ENCODE measurements at places on chromosomes 16 and 17. TPM values are rescaled to one million over a fixed set of nuclear protein-coding genes. Genes with fewer than 3 reads are reported as not detected.
A peak's percentile ranks its signal among the peaks of the same experiment; 100 is the strongest.

DNA sequence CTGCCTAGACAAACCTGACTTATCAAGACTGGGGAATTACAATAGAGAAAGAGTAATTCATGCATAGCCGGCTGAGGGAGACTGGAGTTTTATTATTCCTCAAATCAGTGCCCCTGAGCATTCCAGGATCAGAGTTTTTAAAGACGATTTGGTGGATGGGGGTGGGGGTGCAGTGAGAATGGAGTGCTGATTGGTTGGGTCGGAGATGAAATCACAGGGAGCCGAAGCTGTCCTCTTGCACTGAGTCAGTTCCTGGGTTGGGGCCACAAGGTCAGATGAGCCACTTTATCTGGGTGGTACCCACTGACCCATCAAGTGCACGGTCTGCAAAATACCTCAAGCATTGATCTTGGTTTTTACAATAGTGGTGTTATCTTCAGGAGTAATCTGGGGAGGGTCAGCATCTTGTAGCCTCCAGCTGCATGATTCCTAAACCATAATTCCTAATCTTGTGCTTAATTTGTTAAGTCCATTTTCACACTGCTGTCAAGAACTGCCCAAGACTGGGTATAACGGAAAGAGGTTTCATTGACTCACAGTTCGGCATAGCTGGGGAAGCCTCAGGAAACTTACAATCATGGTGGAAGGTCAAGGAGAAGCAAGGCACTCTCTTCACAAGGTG lies 69.6 kb downstream of the MARF1 start:
- no peaks in the 10 kb centered on the region for H3K36me3 ChIP-seq
- no peak for DNase-seq
- H3K4me1 ChIP-seq: peaks cover 7% of the 10 kb centered on the region
- no peak overlapping the region for H3K27ac ChIP-seq

The SCN4A gene
- total RNA-seq: 7.9 TPM

- H3K27me3 ChIP-seq: peaks cover 6% of the 10 kb centered on the region
- no peak for DNase-seq
- no peak overlapping the region for H3K27ac ChIP-seq
Observed at GRCh38 chr16:9112166-9112843, 20.9 kb downstream of the HAPSTR1 start.

DNA sequence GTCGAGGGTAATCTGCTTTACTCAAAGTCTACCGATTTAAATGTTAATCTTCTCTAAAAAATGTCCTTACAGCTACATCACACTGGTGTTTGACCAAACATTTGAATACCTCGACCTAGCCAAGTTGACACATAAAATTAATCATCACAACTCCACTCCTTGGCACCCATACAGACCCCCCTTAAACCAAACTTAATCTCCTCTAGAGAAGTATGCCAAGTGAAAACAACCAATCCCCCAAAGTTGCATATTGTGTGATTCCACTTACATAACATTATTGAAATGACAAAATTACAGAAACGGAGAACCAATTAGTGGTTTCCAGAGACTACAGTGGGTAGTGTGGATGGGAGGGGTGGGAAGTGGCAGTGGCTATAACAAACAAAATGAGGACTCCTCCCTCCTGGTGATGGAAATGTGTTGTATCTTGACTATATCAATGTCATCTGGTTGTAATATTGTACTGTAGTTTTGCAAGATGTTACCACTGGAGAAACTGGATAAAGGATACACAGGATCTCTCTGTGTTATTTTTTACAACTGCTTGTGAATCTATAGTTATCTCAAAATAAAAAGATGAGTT lies 39.4 kb downstream of the CAPNS2 start:
- no peaks in the 10 kb centered on the region for H3K36me3 ChIP-seq
- DNase-seq: no peak
- H3K4me1 ChIP-seq: no peaks in the 10 kb centered on the region
- no peak overlapping the region for H3K27ac ChIP-seq

DNA sequence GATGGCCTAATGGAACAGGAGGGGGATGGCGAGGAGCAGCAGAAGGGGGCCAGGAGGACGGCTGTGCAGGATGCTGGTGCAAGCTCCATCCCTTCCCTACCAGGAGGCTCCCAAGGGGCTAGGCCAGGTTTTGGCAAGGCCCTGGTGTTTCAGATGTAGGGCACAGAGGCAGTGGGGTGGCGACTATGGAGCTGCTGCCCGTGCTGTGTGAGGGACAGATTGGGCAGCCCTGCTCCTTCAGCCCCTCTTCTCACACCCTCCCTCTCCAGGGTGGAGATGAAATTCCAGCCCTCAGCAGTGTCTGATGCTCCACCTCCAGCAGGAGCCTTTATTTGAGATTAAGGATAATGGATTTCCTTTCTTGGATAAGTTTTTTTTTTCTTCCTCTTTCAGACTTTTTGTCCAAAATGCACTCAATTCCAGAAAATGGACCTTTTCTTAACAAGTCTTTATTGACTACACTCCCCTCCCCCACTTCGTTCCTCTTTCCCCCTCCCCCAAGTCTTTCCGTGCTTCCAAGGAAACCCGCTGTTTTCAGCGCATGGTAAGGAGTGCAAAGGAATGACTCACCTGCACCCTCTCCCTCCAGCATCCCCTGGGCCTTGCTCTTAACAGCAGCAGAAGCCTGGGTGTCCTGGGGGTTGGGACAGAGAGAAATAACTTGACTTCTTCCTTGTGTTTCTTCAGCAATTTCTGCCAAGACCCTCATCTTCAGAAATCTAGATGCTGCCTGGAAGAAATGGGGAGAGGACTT lies 95.2 kb downstream of the CCDC182 start:
- no peak overlapping the region for H3K27ac ChIP-seq
- no peaks in the 10 kb centered on the region for H3K36me3 ChIP-seq
- peaks cover 10% of the 10 kb centered on the region for H3K27me3 ChIP-seq
- H3K4me3 ChIP-seq: no peak overlapping the region

The CLCN7 gene
- 118 TPM for total RNA-seq

The TBC1D3D gene
- total RNA-seq: 2.2 TPM

GRCh38 chr17:2841606-2842005 lies 45.4 kb downstream of the RAP1GAP2 start:
- no peak overlapping the region for H3K27ac ChIP-seq
- no peaks in the 10 kb centered on the region for H3K36me3 ChIP-seq
- peaks cover 7% of the 10 kb centered on the region for H3K27me3 ChIP-seq
- H3K4me3 ChIP-seq: no peak overlapping the region
- DNase-seq: no peak
- peaks cover 5% of the 10 kb centered on the region for H3K4me1 ChIP-seq

DNA sequence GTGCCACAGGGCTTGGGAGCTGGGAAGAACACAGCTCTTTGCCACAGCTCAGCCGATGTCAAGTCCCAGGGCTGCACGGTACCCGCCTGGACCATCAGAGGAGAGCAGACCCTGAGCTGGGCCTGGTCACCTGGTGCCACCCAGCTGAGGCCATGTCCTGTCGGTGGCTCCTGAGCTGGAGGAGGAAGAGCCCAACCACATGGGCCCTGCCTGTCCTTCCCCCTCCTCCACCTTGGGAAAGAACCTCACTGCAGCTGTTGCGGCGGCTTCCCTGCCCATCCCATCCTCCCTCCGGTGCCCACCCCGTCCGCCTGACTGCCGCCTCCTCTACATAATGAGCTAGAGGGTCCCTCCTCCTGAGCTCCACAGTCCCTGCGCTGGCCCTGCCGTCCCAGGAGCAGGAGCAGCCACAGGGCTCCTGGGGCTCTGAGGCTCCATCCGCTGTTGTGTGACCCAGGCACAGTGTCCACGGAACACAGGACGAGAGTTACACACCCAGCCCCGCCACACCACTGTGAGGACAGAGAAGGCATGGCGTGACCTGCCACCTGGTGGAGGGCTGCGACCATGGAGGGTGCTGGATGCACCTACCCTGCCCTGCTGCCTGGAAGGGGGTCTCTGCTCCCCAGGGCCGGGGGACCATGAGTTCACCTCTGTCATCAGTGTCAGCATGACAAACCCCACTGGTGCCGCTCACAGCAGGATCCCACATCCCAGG lies 21.4 kb upstream of the CHMP6 start:
- H3K36me3 ChIP-seq: no peaks in the 10 kb centered on the region
- H3K27me3 ChIP-seq: peaks cover 9% of the 10 kb centered on the region
- H3K4me1 ChIP-seq: peaks cover 2% of the 10 kb centered on the region
- DNase-seq: peak; percentile 62

The C16orf54 gene
- total RNA-seq: not detected

DNA sequence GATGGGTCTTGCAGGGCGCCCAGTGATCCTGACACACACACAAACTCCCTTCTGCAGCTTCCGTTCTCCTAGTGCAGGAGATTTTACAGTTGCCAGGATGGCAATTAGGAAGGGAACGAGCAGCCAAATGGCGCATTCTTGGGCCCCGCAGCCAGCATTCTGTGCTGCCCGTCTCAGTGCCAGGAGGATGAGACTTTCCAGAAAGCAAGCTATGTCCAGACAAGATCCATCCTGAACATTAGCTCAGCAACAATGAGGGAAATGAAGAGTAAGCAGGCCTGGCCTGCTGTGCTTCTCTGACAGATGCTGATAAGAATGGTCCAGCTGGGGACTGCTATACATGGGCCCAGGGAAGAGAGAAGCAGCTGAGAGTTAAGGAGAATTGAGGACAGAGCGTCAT lies 16.5 kb downstream of the SPPL2C start:
- H3K36me3 ChIP-seq: no peaks in the 10 kb centered on the region
- H3K4me3 ChIP-seq: no peak overlapping the region
- peaks cover 16% of the 10 kb centered on the region for H3K4me1 ChIP-seq
- peak overlapping the region; percentile 56 for H3K27ac ChIP-seq

DNA sequence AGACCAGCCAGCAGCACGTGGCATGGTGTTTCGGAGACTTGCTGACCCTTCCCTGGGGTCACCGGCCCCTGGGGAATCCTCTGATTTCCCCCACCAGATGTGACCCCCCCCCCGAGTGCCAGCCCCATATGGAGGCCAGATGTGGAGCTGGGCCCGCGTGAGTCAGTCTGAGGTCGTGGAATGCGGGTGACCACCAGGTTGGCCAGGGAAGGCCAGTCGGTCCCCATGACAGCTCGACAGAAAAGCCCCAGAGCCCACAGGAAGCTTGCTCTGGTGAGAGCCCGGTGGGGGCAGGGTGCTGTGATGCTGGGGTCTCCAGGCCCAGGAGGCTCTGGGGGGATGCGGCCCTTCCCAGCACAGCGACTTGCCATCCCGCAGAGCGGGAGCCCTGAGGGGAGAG lies 209.0 kb downstream of the NTN1 start:
- H3K27me3 ChIP-seq: no peaks in the 10 kb centered on the region
- DNase-seq: peak; percentile 9
- no peak overlapping the region for H3K27ac ChIP-seq
- H3K4me1 ChIP-seq: no peaks in the 10 kb centered on the region

- peaks cover 3% of the 10 kb centered on the region for H3K27me3 ChIP-seq
- H3K4me1 ChIP-seq: peaks cover 7% of the 10 kb centered on the region
- no peak for DNase-seq
- no peak overlapping the region for H3K27ac ChIP-seq
- H3K36me3 ChIP-seq: no peaks in the 10 kb centered on the region
Observed at GRCh38 chr17:1709403-1709951, 700 bp downstream of the TLCD2 start.

GRCh38 chr17:70184770-70185169 lies 15.4 kb downstream of the KCNJ2 start:
- no peaks in the 10 kb centered on the region for H3K36me3 ChIP-seq
- no peak overlapping the region for H3K4me3 ChIP-seq
- H3K27ac ChIP-seq: no peak overlapping the region
- H3K27me3 ChIP-seq: no peaks in the 10 kb centered on the region

The CCL4 gene
- total RNA-seq: not detected

- no peaks in the 10 kb centered on the region for H3K36me3 ChIP-seq
- H3K4me1 ChIP-seq: peaks cover 4% of the 10 kb centered on the region
- H3K27ac ChIP-seq: no peak overlapping the region
- H3K27me3 ChIP-seq: peaks cover 6% of the 10 kb centered on the region
- H3K4me3 ChIP-seq: no peak overlapping the region
Observed at GRCh38 chr17:83054518-83055125, 24.8 kb upstream of the METRNL start.
